Activated CD4-positive, alpha-beta T cell treated with anti-CD3 and anti-CD28 coated beads, Interleukin-2, amount 10 ng/mL, durations not matched to agents 7 days and 5 days (primary cell): ENCODE measurements at places on chromosomes 3 and 15. TPM values are rescaled to one million over a fixed set of nuclear protein-coding genes. Genes with fewer than 3 reads are reported as not detected.

The IGSF10 gene
- not detected for total RNA-seq

The TMEM266 gene
- total RNA-seq = not detected

The MCF2L2 gene
- total RNA-seq = 5.4 TPM

The MFGE8 gene
- 58.5 TPM for total RNA-seq

The RBMS3 gene
- 0.25 TPM for total RNA-seq

The DUOXA2 gene
- not detected for total RNA-seq

The HLTF gene
- 20.4 TPM for total RNA-seq

The C15orf61 gene
- total RNA-seq = 4.2 TPM

The ITIH3 gene
- total RNA-seq = not detected

The ZKSCAN7 gene
- 0.56 TPM for total RNA-seq

The TMIE gene
- total RNA-seq = 1.6 TPM

The SI gene
- total RNA-seq = not detected

The CPNE4 gene
- not detected for total RNA-seq

The IL17RE gene
- 1.5 TPM for total RNA-seq

The TEX55 gene
- total RNA-seq = not detected

The SLC51B gene
- not detected for total RNA-seq

The AGBL1 gene
- not detected for total RNA-seq

The CSPG4 gene
- not detected for total RNA-seq

The ASB14 gene
- total RNA-seq = not detected

The FSIP1 gene
- 0.30 TPM for total RNA-seq

The DISP2 gene
- total RNA-seq = 0.60 TPM

The NEDD4 gene
- total RNA-seq = 8.7 TPM

The CCR3 gene
- not detected for total RNA-seq

The EFCC1 gene
- total RNA-seq = 0.07 TPM

The CKMT1A gene
- not detected for total RNA-seq

The CPN2 gene
- total RNA-seq = not detected

The ISG20 gene
- 236 TPM for total RNA-seq

The GOLGA8O gene
- 5.0 TPM for total RNA-seq

The NMNAT3 gene
- total RNA-seq = 0.94 TPM

The SLC22A13 gene
- total RNA-seq = 0.37 TPM

The SLC38A3 gene
- not detected for total RNA-seq

The BOC gene
- not detected for total RNA-seq

The SST gene
- total RNA-seq = not detected

The REC114 gene
- not detected for total RNA-seq

The SPATA12 gene
- not detected for total RNA-seq

The PCSK6 gene
- 0.74 TPM for total RNA-seq

The TLR9 gene
- 0.65 TPM for total RNA-seq

The ISL2 gene
- total RNA-seq = 0.54 TPM

The P2RY1 gene
- 0.19 TPM for total RNA-seq

The ZNF620 gene
- 5.5 TPM for total RNA-seq

The CPLX3 gene
- total RNA-seq = 0.19 TPM

The CP gene
- total RNA-seq = not detected

The GASK1A gene
- total RNA-seq = not detected

The DNAJA4 gene
- total RNA-seq = 28.5 TPM

The PP2D1 gene
- not detected for total RNA-seq

The RTP1 gene
- not detected for total RNA-seq

The PRRT3 gene
- total RNA-seq = 4.8 TPM

The CPNE9 gene
- total RNA-seq = 0.25 TPM

The PIGX gene
- 45.4 TPM for total RNA-seq

The ZNF662 gene
- 0.22 TPM for total RNA-seq

The LSAMP gene
- not detected for total RNA-seq

The POLR2M gene
- total RNA-seq = 61.6 TPM

The UBA7 gene
- total RNA-seq = 249 TPM

The LRRC57 gene
- 19.1 TPM for total RNA-seq
